ENCODE measurements at places on chromosomes 11 and 22.

DNA sequence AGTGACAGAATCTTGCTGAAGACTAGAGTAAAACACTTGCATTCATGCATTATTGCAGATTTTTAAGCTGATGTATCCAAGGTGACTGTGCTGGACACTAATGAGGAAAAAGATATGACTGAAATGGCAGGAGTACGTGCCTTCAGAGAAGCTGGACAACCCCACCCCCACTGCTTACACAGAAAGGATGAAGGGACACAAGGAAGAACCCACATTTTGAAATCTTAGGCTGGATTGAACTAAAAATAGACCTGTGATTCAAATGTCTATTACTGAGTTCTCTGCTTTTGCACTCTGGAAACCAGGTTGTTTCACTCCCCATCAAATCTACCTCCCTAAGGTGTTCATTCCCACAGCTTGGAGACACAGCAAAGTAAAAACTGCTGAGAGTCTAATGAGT is 117.1 kb downstream of the KCNC1 start:
- DNase-seq: no peak

GRCh38 chr11:11843211-11843621 is 1.4 kb downstream of the USP47 start:
- peak; percentile 66 for DNase-seq

DNA sequence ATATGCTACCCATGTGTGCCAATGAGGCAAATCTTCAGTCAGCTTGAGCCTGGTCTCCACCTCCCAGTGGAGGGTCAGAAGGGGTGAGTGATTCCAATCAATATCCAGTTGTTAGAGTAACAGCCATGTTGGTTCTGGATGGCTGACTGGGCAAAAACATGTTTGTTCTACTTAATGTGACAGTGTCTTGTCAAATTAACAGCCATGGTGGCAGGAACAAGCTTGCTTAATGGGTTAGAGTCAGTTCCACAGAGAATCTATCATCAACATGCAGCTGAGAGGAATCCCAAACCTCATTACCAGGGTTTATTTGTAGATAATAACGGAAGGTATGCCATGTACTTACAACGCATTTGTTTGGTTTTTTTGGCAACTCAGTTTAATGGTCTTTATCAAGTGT is 133.2 kb downstream of the SLC17A6 start:
- DNase-seq: no peak

DNA sequence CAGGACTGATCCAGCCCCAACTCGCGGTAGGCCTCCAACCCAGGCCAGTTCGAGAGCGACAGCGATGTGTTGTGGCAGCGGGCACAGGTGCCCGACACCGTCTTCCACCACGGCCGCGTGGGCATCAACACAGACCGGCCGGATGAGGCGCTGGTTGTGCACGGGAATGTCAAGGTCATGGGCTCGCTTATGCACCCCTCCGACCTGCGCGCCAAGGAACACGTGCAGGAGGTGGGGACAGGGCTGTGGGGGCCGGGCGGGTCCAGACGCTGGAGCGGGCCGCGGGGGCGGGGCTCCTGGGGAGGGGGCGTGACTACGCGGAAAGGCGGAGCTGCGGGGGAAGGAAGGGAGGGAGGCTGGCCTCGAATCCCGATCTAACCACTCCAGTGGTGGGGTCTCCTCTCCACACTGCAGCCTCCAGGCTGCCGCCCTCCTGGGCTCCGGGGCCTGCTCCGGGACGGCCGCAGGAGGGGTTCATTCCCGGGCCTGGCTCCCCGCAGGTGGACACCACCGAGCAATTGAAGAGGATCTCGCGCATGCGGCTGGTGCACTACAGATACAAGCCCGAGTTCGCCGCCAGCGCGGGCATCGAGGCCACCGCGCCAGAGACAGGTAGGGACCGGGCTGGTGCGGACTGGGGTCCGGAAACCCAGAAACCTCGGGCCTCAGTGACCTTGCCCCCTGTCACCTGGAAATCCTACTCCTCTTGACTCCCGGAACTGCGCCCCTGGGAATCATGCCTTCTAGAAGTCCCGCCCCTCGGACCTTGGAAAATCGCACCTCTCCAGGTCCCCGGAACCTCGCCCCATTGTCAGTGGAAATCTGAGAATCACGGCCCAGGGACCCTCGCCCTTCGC is 14.9 kb downstream of the TMEM258 start:
- DNase-seq: peak; percentile 65

GRCh38 chr22:30202531-30203006 is 44.0 kb downstream of the LIF start:
- DNase-seq: no peak

- no peak for DNase-seq
These were observed 48.0 kb downstream of the ME3 start for GRCh38 chr11:86624366-86624765.

GRCh38 chr11:33536178-33536577 is 164.4 kb downstream of the C11orf91 start:
- no peak for DNase-seq

- peak; percentile 28 for DNase-seq
These were observed 120.9 kb downstream of the ME3 start for GRCh38 chr11:86551288-86552092.

- DNase-seq: no peak
These were observed 49.6 kb downstream of the NUP98 start for GRCh38 chr11:3747704-3748103.

DNA sequence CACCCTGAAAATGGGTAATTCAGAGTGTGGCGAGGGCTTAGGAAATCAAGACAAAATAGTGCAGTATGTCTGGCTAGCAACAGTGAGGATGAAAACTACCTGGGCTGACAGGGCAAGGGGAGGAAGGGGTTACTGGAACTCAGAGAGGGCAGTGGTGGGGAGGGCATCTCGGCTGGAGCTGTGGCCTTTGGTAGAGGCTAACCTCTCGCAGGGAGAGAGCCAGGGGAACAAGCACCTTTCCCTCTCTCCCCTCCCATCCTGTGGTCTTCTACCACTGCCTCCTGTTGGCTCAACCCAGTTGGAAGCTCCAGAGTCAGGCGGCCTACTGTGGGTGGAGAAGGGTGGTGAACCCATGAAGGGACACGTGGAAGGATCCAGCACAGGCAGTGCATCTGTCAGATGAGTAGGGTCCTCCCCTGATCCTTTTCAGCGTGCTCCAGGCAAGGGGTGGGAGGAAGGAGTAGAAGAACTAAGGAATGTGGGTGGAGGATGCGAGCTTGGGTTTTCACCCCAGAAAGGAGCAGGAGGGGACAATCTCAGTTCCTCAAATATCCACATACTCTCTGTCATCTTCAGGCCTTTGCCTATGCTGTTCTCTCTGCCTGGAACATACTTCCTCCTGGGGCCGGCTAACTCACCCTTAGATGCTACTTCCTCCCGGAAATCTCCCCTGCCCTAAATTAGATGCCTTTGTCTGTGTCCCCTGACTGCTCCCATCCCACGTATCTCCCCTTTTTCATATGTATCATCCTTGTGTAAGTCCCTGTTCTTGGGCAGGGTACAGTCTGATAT is 6.2 kb upstream of the KCNE3 start:
- no peak for DNase-seq

- DNase-seq: no peak
These were observed 2.2 kb upstream of the GSTT4 start for GRCh38 chr22:24007253-24008021.

- DNase-seq: peak; percentile 80
These were observed 7.8 kb downstream of the DCPS start for GRCh38 chr11:126311401-126312291.

GRCh38 chr22:22946131-22946530 is 58.5 kb downstream of the IGLL5 start:
- no peak for DNase-seq

DNA sequence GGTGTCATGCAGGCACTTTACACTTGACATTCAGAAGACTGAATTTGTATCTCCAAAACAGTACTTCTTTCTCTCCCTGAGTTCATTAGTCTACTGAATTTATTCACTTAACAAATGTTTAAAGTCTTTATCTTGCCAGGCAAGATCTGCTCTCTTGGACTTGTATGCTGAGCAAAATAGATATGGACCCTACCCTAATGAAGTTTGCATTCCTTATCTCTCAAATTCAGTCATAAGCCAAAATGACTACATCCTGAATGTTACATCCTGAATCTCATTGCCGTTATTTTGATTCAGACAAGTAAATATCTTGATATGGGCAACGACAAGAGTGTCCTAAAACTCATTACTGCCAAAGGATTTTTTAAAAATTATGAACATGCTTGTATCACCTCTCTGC is 29.7 kb downstream of the FAR1 start:
- DNase-seq: peak; percentile 92

GRCh38 chr11:101169944-101170343 is 40.3 kb upstream of the PGR start:
- no peak for DNase-seq

DNA sequence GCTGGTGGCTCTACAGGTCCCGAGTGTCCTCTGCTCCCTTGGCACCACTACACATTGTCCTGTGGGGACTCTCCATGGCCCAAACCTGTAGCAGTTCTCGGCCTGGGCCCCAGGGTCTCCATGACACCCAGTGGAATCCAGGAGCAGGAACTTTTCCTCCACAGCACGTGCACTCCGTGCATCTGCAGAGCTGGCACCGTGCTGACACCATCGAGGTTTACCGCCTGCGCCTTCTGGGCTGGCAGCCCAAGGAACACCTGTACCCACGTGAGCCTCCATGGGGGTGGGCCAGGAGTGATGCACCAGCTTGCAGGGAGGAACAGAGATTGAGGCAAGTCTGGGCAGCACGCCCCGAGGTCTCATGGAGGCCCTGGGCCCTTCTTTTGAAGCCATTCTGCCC is 25.2 kb downstream of the TSPAN32 start:
- DNase-seq: no peak

DNA sequence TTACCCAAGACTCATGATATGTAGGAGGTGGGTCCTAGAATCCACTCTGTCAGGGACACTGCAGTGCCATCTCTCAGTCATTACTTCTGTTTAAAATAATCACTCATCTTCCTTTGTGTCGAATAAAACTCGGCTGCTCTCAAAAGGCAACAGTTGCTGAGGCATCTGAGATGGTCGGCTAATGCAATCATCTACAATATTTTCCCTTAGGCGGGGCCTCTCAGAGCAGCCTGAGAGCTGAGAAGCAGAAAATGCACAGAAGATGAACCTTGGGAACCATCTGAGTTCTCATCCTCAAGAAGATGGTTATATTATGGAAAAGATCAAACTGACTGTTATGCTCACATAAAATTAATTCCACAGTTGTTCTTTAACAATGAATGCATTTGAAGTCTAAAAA is 1518.2 kb upstream of the TENM4 start:
- DNase-seq: no peak

- no peak for DNase-seq
These were observed 1.6 kb downstream of the CASP1 start for GRCh38 chr11:105033343-105033742.

- DNase-seq: no peak
These were observed 260.0 kb downstream of the TBC1D22A start for GRCh38 chr22:47022475-47022874.

DNA sequence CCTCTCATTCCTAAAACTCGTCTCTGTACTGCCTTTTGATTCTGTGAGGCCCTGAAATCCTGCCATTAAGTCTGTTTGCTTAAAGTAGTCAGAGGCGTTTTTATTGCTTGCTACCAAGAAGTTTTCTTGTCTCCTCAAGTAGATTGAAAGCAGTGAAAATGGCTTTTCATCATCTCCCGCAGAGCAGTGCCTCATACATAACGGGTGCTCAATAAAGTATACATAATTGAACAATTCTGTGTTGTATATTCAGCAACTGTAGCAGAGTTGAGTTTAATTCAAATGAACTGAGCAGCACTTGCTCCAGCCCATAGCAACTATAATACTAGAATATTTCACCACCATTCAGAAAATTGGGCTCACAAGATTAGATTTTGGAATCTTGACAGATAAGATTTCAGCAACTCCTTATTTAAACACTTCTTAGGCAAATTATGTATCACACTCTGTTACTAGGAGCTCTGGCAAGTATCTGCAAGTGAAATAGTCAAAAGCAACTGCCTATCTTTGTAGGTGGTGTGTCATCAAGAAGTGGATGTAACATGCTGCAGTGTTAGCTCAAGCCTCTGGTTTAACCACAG is 20.0 kb downstream of the FIBIN start:
- DNase-seq: no peak

DNA sequence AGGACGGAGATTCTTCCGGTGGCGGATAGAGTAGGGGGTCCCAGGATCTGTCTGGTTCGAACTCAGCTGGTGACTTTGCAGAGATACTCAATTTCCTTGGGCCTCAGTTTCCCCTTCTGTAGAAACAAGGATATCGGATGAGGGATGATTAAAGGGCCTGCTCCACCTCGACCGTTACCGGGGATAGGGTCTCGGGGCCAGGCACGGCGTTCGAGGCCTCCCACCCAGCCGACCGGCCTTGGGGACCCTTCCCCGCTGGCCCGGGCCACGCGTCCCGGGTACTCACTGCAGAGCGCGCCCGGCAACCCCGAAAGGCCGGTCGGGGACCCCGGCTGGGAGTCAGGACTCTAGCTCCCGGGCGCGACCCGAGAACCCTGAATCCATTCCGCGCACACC is 321 bp downstream of the RHBDD3 start:
- no peak for DNase-seq

DNA sequence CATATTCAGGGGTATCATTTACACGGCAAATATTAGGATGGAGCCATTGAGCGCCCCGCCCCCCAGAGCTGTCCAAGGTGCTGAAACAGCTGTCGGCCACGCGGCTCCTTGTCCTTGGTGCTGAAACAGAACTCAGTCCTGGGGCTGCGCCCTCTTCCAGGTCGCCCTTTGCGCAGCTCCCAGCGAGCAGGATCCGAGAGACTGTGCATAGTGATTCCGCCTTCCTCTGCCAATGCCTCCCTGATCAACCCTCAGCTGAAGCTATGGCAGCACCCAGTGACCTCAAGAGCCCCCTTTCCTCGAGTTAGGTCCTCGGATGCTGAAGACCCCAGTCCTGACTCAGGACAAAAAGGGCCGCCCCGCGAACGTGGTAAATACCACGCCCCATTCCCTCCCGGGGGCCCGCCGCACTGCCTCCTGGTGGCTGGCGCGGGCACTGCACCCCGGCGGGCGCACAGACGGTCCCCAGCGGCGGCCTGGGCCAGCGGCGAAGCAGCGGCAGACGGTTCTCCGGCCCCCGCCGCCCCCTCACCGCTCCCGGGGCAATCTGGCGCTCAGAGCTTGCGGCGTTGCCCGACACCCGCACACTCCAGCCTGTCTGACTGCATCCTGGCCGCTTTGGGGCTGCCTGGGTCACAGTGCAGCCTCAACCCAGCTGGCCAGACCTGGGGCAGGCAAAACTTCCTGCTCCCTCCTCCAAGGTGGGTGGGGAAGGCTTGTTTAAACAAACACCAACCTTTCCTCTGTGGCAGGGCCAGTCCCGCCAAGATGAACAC is 13.4 kb downstream of the SYT7 start:
- DNase-seq: peak; percentile 91

DNA sequence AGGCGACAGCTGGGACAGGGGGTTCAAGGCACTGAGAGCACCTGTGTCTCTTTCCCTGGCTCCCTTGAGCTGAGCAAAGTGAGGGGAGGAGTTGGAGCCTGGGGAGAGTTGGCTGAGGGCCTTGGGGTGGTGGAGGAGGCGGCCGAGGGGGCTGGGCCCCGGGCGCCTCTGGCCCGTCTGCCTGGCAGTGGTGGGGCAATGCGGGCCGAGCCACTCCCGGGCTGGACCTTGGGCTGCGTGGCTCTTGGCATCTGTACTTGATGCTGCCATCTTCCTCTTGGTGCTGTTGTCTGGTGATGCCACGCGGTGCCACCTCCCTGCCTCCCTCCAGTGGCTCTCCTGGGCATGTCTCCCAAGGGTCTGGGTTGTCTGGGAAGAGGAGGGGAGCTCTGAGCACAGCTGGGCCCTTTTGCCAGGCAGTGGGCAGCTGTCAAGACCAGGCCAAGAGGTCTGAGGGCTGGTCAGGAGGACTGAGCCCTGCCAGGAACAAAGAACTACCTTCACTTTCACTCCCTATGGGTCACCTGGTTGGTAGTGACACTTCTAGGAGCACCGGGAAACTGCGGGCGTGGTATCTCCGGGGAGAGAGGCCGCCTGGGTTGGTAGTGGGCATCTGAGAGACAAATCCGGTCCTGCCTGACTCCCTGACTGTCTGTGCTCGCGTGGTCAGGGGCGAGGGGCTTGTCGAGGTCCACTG is 1.3 kb downstream of the GRIK4 start:
- DNase-seq: no peak
